Mesothelial cell of epicardium (in vitro differentiated cells): ENCODE measurements at places on chromosomes 4 and X.

GRCh38 chr4:175970724-175971123 is 94.9 kb upstream of the WDR17 start:
- DNase-seq, result no peak

- DNase-seq, result no peak
Observed at GRCh38 chrX:109660435-109661143, 35.6 kb upstream of the KCNE5 start.

- peak; percentile 49 for DNase-seq
Observed at GRCh38 chr4:83639849-83640493, 104.1 kb downstream of the GPAT3 start.

DNA sequence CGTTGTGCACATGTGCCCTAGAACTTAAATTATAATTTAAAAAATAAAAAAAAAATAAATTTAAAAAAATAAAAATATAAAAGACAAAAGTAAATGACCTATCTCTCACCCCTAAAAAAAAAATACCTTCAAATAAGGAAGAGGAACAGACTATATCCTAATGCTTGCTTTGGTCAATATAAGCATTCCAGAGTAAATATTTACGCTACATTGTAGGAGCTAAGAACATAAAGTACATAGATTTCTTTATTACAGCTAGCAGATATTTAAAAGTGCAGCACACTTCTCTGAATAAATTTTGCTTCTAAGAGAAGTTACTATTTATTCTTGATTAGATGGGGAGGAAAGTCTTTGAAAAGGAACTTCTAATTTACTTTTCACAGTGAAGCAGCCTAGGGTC is 24.5 kb upstream of the UGT2B11 start:
- DNase-seq, result no peak

- no peak for DNase-seq
Observed at GRCh38 chrX:12249997-12250396, 111.7 kb downstream of the FRMPD4 start.

GRCh38 chrX:22056235-22056634 is 24.1 kb downstream of the PHEX start:
- DNase-seq, result no peak

- DNase-seq, result no peak
Observed at GRCh38 chrX:26925088-26925487, 538.1 kb downstream of the PPP4R3C start.

- no peak for DNase-seq
Observed at GRCh38 chrX:118807151-118808017, 16.2 kb upstream of the ZCCHC12 start.

- DNase-seq, result no peak
Observed at GRCh38 chr4:126733301-126733700, 899.5 kb upstream of the INTU start.
